GM10248 (cell line): ENCODE measurements at places on chromosomes 4 and X.

- no peak for DNase-seq
These were observed 1296.1 kb upstream of the PABPC4L start for GRCh38 chr4:135497563-135498152.

GRCh38 chrX:105349476-105349875, 129.0 kb upstream of the TEX13A start:
- DNase-seq, result no peak

- no peak for DNase-seq
These were observed 48.9 kb upstream of the TEX13A start for GRCh38 chrX:105269386-105269785.

GRCh38 chrX:97367125-97367524, 483.4 kb downstream of the RPA4 start:
- no peak for DNase-seq

GRCh38 chr4:180852738-180853137, 1390.5 kb upstream of the TENM3 start:
- no peak for DNase-seq

- no peak for DNase-seq
These were observed 194.9 kb upstream of the RPS6KA3 start for GRCh38 chrX:20461576-20461975.

- DNase-seq, result no peak
These were observed 181.0 kb upstream of the KCNIP4 start for GRCh38 chr4:22129454-22130029.

DNA sequence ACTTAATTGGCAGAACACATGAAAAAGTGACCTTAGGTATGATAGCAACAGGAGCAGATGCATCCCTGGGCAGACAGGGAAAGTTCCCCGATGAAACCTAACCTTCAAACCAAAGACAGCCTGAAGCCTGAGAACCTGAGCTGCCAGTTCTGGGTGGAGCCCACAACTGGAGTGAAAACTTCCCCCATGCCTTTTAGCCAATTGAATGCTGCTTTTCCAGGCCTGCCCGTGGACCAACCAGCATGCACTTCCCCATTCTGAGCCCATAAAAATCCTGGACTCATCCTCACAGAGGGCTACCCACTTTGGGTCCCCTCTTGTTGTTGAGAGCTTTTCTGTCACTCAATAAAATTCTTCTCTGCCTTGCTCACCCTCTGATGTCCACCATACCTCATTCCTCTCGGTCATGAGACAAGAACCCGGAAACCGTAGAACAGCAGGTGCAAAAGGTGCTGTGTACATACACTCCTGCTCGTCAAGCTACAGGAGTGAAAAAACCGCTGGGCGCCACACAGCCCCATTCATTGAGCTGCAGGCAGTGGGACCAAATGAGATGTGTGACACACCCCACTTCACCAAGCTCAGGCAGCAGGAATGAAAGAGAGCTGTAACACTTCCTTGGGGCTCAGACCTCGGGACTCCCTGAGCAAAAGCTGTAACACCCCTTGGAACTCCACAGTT, 13.9 kb upstream of the SLC7A11 start:
- DNase-seq, result no peak

- no peak for DNase-seq
These were observed 273.7 kb upstream of the DIAPH2 start for GRCh38 chrX:96410927-96411326.

GRCh38 chr4:17997129-17997528, 24.4 kb downstream of the LCORL start:
- no peak for DNase-seq

- no peak for DNase-seq
These were observed 301.6 kb upstream of the DDX53 start for GRCh38 chrX:22698151-22698550.
